ENCODE measurements at places on chromosomes 6 and 20. TPM values are rescaled to one million over a fixed set of nuclear protein-coding genes. Genes with fewer than 3 reads are reported as not detected.

HRH3 gene
- total RNA-seq = not detected

DNA sequence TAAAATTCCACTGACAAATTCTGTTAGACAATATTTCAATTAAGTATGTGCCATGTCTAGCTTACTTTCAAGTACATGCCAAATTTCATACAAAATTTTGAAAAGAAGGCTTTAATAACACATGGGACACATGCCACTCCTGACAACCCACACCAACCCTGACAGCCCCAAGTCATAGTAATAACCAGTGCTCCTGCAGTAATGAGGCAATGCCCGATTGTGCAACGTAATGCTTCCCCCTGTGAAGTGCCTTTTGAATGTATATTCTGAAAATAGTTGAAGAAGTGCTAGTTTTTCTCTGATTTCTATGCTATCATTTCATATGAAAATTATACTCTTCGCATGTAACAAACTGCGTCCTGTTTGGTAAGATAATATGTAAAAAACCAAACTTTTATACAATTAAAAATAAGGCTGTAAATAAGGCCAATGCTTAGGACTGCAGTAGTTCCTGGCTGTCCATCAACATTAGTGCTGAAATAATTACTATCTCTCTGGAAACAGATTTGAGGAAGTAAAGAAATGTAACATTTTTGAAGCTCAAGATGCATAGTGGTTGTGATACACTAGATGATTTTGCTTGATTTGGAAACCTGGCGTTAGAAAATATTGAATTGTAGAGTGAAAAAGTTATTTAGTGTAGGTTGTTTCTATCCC is 125.8 kb upstream of the BCLAF1 start:
- H3K4me3 ChIP-seq = no peak overlapping the region
- H3K4me1 ChIP-seq = peaks cover 4% of the 10 kb centered on the region
- no peaks in the 10 kb centered on the region for H3K27me3 ChIP-seq
- no peak overlapping the region for H3K27ac ChIP-seq
- no peaks in the 10 kb centered on the region for H3K36me3 ChIP-seq

GRCh38 chr6:3627501-3627900 is 124.0 kb downstream of the PXDC1 start:
- 0 out of 2 replicates have a peak, but pooled peaks cover 3% of the 10 kb centered on the region for H3K27me3 ChIP-seq
- H3K4me1 ChIP-seq = no peaks in the 10 kb centered on the region
- no peaks in the 10 kb centered on the region for H3K36me3 ChIP-seq
- DNase-seq = no peak
- no peak overlapping the region for H3K27ac ChIP-seq

DNA sequence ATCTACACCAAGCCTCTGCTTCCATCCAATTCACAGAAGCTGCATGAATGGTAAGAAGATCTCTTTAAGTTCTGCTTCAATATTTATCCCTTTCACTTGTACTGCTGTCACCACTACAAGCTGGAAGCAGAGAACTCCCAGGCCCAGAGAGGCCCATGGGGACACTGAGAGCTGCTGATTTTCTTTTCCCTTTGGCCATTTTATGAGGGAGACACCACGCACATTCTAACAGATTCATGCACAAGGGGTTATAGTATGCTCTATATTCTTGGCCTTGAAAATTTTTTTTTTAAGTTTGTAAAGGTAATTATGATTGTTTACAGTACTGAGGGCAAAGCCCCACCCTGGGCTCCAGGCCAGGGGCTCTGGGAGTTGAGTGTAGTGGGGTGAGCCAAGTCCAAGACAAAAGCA is 88.4 kb downstream of the MYB start:
- no peak for DNase-seq
- no peaks in the 10 kb centered on the region for H3K36me3 ChIP-seq
- H3K27ac ChIP-seq = no peak overlapping the region
- no peaks in the 10 kb centered on the region for H3K27me3 ChIP-seq

GRCh38 chr6:33869826-33870423 is 66.1 kb upstream of the MLN start:
- H3K4me3 ChIP-seq = no peak overlapping the region
- H3K27me3 ChIP-seq = peaks cover 72% of the 10 kb centered on the region
- DNase-seq = no peak
- H3K27ac ChIP-seq = no peak overlapping the region

Data from PC-3 (cell line).